ENCODE measurements at places on chromosomes 1 and 21.

DNA sequence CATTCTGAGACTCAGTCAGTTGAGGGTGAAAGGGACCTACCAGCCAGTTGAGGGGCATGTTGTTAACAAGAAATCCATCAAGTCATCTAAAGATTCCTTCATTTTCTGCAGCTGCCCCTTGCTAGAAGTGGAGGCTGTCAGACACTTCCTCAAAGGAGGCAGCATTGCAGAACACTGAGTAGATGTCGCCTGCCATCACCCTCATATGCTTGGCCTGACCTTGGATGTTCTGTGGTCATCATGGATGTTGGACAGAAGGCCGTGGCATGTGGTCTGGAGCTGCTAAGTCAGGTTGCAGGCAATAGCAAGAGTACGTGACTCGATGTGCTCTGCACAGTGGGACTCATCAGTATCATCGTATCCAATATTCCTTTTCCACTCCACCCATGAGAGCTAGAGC is 70.6 kb downstream of the GATAD2B start:
- no peak for DNase-seq
- no peak overlapping the region for H3K27ac ChIP-seq
- H3K4me1 ChIP-seq, result no peaks in the 10 kb centered on the region
- H3K36me3 ChIP-seq, result peaks cover 2% of the 10 kb centered on the region
- no peak overlapping the region for H3K4me3 ChIP-seq
- no peaks in the 10 kb centered on the region for H3K27me3 ChIP-seq

DNA sequence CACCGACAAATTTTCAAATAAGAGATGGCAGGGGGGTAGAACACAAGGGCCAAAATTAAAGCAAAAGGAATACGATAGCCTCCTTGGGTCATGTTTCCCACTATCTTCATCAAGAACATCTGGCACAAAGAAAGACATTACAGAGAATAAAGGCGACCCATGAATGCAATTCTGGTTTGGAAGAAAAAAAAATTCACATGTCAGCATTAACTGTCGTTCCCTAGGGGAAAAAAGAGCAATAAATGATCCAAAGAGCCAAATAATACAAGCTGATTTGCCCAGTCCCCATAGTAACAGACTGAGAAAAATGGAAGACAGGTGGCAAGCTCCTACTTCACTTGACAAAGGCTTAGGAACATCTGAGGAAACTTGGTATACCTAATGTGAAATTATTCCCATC is 4.5 kb downstream of the STIL start:
- DNase-seq, result no peak
- no peaks in the 10 kb centered on the region for H3K4me1 ChIP-seq
- no peaks in the 10 kb centered on the region for H3K27me3 ChIP-seq
- H3K4me3 ChIP-seq, result no peak overlapping the region
- H3K36me3 ChIP-seq, result peaks cover 39% of the 10 kb centered on the region

GRCh38 chr1:212256369-212256768 is 28.8 kb upstream of the PPP2R5A start:
- no peak overlapping the region for H3K4me3 ChIP-seq
- H3K27me3 ChIP-seq, result no peaks in the 10 kb centered on the region
- H3K27ac ChIP-seq, result no peak overlapping the region
- H3K4me1 ChIP-seq, result no peaks in the 10 kb centered on the region

DNA sequence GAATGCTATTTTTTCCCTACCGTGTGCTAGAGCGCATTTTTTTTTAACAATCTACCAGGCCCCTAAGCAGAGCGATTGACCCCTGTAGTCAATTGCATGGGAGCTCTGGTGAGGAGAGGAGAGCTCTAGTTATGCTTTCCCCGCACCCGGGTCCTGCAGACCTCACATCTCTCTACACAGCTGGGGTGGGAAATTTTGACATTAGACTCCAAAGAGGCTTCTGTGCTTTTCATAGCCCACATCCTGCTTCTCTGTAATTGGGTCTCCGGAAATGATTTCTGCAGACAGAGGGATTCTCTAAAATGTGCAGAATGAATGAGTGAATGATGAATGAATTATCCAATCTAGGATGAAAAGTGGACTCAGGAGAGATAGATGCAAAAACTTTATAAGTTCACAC is 41.5 kb upstream of the DUSP10 start:
- H3K4me3 ChIP-seq, result no peak overlapping the region
- H3K4me1 ChIP-seq, result no peaks in the 10 kb centered on the region
- no peaks in the 10 kb centered on the region for H3K27me3 ChIP-seq
- no peaks in the 10 kb centered on the region for H3K36me3 ChIP-seq
- no peak for DNase-seq

DNA sequence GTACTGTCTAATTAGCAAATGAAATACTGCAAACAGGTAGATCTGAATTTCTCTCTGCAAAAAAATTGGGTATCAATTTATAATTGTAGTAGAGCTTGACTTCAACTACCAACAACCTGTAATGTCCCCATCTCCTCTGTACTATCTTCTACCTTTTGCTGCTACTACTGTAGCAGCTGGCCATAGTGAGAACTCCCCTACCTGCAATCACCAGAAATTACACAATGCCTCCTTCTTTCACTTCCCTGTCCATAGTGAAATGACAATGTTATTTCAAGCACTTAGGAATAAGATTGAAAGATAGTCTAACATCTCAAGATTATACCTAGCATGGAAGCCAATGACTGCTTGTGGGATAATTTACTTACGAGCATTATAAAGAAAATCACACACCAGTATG is 100.4 kb downstream of the ACBD6 start:
- no peak overlapping the region for H3K4me3 ChIP-seq
- no peaks in the 10 kb centered on the region for H3K36me3 ChIP-seq
- H3K27ac ChIP-seq, result no peak overlapping the region
- no peak for DNase-seq

- no peaks in the 10 kb centered on the region for H3K36me3 ChIP-seq
- H3K27me3 ChIP-seq, result no peaks in the 10 kb centered on the region
- peaks cover 12% of the 10 kb centered on the region for H3K4me1 ChIP-seq
- DNase-seq, result no peak
- no peak overlapping the region for H3K4me3 ChIP-seq
Measured at GRCh38 chr1:214248311-214249085, 32.5 kb upstream of the SMYD2 start.

Measured in H9 (cell line).